ENCODE measurements at places on chromosomes 5 and 9.

GRCh38 chr5:179497636-179498340 is 52.6 kb upstream of the RUFY1 start:
- DNase-seq: no peak

- DNase-seq: no peak
These were observed 31.3 kb downstream of the CPEB4 start for GRCh38 chr5:173919443-173919842.

- peak; percentile 9 for DNase-seq
These were observed 7.0 kb upstream of the IRF1 start for GRCh38 chr5:132497488-132497997.

DNA sequence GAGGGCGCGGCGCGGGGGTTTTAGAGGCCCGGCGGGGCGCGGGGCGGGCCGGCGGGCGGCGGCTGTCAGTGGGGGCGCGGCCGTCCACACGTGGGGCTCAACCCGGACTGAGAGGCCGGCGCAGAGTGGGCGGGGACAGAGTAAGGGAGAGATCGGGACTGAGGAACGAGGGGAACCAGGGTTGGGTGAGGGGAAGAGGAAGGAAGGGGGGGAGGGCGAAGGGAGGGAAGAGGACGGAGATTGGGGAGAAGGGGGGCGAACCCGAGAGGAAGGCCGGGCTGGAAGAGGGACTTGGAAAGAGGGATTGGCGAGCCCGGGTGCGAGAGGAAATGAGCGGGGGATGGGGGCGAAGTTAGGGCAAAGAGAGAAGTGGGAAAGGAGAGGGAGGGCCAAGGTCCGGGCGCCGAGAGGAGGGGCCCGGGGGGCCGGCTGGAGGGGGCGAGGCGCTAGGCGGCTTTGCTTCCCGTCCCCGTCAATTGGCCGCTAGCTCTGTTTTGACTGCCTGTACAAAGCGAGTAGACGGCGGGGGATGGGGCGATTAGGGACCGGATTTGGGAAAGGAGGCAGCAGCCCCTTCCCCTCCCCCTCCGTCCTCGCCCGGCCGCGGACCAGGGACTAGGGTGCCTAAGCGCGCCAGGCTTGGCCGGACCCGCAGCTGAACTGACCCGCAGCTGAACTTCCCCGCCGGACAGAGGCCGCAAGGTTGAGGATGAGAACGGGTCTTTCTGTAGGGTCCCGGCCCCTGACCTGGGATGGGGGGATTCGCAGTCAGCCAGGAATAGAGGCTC is 399 bp upstream of the FBN2 start:
- DNase-seq: peak; percentile 12

DNA sequence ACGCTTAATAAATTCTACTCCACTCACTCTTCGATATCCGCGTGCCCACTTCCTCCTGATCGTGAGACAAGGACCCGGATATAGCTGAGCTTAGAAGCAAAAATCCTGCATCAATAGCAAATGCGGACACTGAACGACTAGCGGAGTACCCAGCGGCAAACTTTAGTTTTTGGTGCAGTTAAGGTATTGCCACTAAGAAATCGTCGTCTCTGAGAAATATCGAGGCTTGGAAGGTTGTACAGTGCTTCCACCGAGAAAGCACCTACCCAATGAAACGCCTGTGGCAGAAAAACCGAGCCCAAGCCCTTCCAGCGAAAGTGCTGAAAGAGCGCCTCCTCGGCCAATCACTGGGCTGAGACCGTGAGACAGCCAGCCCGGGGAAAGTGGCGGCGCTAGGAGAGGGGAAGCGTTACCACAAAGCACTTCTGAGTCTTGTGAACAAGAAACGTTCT is 32.2 kb downstream of the ANXA2R start:
- DNase-seq: peak; percentile 68

GRCh38 chr5:154370813-154371212 is 75.0 kb upstream of the SAP30L start:
- DNase-seq: no peak

GRCh38 chr9:3285365-3286161 is 240.2 kb downstream of the RFX3 start:
- DNase-seq: no peak

GRCh38 chr5:126053630-126054029 is 369.6 kb upstream of the GRAMD2B start:
- DNase-seq: no peak

- no peak for DNase-seq
These were observed 49.4 kb downstream of the GGTA1 start for GRCh38 chr9:121450241-121450640.

DNA sequence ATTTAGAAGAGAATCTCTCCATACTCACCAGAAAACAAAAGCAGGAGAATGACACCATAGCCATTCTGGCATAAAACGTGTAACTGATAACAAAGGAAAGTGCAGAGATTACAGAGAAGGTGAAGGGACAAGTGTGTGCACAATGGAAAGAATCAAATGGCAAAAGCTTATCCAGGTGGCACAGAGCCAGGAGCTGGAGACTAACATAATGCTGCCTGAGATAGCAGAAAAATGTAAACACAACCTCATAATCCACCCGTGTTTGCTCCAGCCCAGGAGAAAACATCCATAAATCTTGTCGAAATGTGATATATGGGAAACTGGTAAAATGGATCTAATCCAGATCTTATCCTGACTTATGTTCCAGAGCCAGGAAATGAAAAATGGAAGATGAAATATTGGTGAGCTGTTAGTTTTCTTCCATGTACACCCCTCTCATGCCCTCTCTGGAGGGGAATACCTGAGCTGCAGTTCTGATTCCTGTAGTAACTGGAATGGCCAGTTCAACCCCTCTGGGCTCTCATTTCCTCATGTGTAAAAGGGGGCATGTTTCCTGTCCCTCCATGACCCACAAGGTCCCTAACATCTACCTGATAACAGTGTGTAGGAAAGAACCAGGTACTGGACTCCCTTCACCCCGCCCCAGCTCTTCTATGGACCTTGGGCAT is 212.3 kb upstream of the DAPK1 start:
- DNase-seq: no peak

DNA sequence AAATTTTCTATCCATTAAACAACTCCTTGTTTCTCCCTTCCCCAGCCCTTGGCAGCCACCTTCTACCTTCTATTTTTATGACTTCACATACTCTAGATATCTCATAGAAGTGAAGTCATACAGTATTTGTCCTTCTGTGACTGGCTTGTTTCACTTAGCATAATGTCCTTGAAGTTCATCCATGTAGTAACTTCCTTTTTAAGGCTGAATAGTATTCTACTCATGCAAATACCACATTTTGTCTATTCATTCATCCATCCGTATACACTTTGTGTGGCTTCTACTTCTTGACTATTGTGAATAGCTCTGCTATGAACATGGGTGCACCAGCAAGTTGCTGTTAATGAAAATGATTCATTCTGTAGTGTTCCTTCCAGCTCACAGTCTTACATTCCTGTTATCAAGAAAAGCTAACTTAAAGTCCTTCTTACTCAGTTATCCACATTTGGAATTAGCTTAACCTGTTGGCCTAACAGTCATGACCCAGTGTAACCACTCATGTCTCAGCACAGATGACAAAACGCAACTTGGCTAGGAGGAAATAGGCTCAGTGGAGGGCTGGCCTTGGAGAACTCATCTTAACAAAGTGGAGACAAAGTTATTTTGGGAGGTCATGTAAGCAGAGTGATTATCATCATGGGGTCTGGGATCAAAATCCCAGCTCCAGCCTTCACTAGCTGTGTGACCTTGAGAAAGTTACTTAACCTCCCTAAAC is 129.7 kb upstream of the MAP3K1 start:
- no peak for DNase-seq
